ENCODE measurements at places on chromosomes 11 and 22. TPM values are rescaled to one million over a fixed set of nuclear protein-coding genes. Genes with fewer than 3 reads are reported as not detected.

Gene GGTLC2
- total RNA-seq, result not detected

- H3K4me1 ChIP-seq, result peaks cover 36% of the 10 kb centered on the region
- H3K36me3 ChIP-seq, result peaks cover 12% of the 10 kb centered on the region
- peaks cover 16% of the 10 kb centered on the region for H3K27me3 ChIP-seq
Measured at GRCh38 chr11:32090545-32091370, at the start of gene RCN1. RCN1 (plus strand) TSS chr11:32091074; CDS start chr11:32091197, 123 bp downstream.

Gene DCHS1
- 0.40 TPM for total RNA-seq

DNA sequence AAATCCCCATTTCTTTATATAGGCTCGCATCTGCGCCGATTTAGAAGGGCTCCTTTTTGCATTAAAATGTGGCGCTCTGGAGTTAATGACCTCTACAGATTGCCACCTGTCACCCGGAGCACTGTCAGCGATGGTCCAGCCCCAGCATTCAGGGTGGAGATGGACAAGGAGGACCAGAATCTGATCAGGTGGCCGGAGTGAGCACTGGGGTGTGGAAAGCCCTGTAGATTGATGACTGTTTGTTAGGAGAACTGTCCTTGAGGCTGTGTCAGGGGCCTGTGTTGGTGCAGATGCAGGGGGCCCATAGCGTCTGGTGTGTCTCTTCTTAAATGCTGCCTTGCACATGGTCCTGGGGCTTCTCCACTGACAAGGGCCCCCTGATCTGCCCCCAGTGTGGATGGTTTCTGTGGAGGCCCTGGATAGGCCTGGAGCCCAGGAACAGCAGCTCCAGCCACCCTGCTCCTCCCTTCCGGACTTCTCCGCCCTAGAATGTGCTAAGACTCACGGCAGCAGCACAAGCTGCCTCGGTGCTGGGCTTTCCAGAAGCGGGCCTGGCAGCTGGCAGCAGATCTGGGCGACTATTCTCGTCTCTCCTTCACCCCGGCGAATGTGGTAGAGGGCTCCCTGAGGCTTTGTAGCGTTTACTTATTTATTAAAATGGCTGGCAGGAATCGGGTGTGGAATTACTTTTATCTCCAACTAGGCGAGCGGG, 1333.3 kb downstream of the BRD1 start:
- H3K36me3 ChIP-seq, result no peaks in the 10 kb centered on the region
- peaks cover 27% of the 10 kb centered on the region for H3K27me3 ChIP-seq
- no peak for DNase-seq
- no peak overlapping the region for H3K4me3 ChIP-seq

DNA sequence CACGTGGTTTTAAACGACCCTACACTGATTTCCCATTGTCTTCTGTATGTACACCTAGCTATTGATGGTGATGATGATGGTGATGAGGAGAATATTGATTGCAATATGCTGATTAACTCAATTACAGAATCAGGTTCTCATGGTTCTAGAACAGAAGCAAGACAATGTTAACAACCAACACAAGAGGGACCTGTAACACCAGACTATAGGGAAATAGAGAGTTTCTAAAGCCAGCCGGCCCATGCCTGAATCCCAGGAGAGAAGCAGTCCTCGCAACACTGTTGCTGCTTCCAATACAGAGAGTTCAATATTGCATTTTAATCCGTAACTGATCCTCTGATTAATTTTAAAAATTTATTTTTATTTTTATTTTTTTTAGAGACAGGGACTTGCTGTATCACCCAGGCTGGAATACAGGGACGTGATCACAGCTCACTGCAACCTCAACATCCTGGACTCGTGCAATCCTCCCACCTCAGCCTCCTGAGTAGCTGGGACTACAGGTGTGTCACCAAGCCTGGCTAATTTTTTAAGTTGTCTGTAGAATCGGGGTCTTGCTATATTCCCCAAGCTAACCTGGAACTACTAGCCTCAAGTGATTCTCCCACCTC, 22.2 kb upstream of the UBASH3B start:
- H3K4me3 ChIP-seq, result no peak overlapping the region
- no peak for DNase-seq
- no peaks in the 10 kb centered on the region for H3K27me3 ChIP-seq
- H3K36me3 ChIP-seq, result no peaks in the 10 kb centered on the region
- H3K27ac ChIP-seq, result no peak overlapping the region

DNA sequence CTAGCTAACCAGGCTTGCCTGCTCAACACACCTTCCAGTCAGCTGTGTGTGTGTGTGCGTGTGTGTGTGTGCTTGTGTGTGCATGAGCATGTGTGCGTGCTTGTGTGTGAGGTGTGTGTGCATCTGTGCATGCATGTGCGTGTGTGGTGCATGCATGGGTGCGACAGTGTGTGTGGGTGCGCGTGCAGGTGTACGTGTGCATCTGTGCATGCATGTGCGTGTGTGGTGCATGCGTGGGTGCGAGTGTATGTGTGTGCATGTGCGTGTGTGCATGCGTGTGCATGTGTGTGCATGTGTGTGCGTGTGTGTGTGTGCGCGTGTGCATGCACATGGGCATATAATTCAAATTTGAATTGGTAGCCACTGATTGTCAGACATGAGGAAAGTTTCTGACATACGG, 10.5 kb upstream of the TP53AIP1 start:
- H3K4me3 ChIP-seq, result no peak overlapping the region
- peaks cover 2% of the 10 kb centered on the region for H3K4me1 ChIP-seq

GRCh38 chr22:29309332-29310064, 3.0 kb downstream of the GAS2L1 start:
- no peak for DNase-seq
- H3K4me1 ChIP-seq, result peaks cover 44% of the 10 kb centered on the region
- H3K27ac ChIP-seq, result peak overlapping the region; percentile 72
- H3K4me3 ChIP-seq, result no peak overlapping the region
- peaks cover 2% of the 10 kb centered on the region for H3K36me3 ChIP-seq
- H3K27me3 ChIP-seq, result peaks cover 42% of the 10 kb centered on the region

GRCh38 chr11:47375020-47375419, 3.3 kb downstream of the SPI1 start:
- no peaks in the 10 kb centered on the region for H3K36me3 ChIP-seq
- DNase-seq, result no peak
- H3K4me3 ChIP-seq, result no peak overlapping the region
- H3K27me3 ChIP-seq, result no peaks in the 10 kb centered on the region
- H3K27ac ChIP-seq, result no peak overlapping the region
